ENCODE measurements at places on chromosomes 2 and 18. TPM values are rescaled to one million over a fixed set of nuclear protein-coding genes. Genes with fewer than 3 reads are reported as not detected.

Gene DSG2
- 125 TPM for total RNA-seq

Gene HRH4
- total RNA-seq, result 0.29 TPM

Gene LYPD1
- not detected for total RNA-seq

Gene PFN4
- total RNA-seq, result 0.96 TPM

Gene WDR12
- 32.8 TPM for total RNA-seq

Gene MOCOS
- 9.7 TPM for total RNA-seq

Gene CCDC141
- total RNA-seq, result 11.7 TPM

Gene B4GALT6
- 2.9 TPM for total RNA-seq

Gene RPRM
- 4.0 TPM for total RNA-seq

Gene ACVR1C
- total RNA-seq, result 8.0 TPM

Gene VWC2L
- total RNA-seq, result not detected

Gene PLA2R1
- 27.9 TPM for total RNA-seq

Gene CCDC68
- 8.5 TPM for total RNA-seq

Gene CFAP65
- total RNA-seq, result not detected

Gene CTNNA2
- total RNA-seq, result not detected

Gene ELP2
- 165 TPM for total RNA-seq

Gene IL18R1
- 7.7 TPM for total RNA-seq

Gene ZNF396
- 7.8 TPM for total RNA-seq

Gene GPBAR1
- total RNA-seq, result 5.2 TPM

Gene FLACC1
- total RNA-seq, result 2.9 TPM

Gene TEKT4
- total RNA-seq, result not detected

Gene IGFBP5
- total RNA-seq, result 177 TPM

Gene STAT4
- 5.9 TPM for total RNA-seq

Gene TTN
- 23.4 TPM for total RNA-seq

Gene ALPP
- not detected for total RNA-seq

Gene CAPN14
- 0.44 TPM for total RNA-seq

Gene RESP18
- not detected for total RNA-seq

Gene DOK6
- total RNA-seq, result 1.4 TPM

Measured in breast epithelium (tissue), 4 donors.